ENCODE measurements at places on chromosomes 7 and 10. TPM values are rescaled to one million over a fixed set of nuclear protein-coding genes. Genes with fewer than 3 reads are reported as not detected.

- DNase-seq = no peak
Observed at GRCh38 chr7:85600395-85600794, 413.5 kb upstream of the SEMA3D start.

- DNase-seq = no peak
Observed at GRCh38 chr7:98130959-98131358, 24.3 kb downstream of the LMTK2 start.

- no peak for DNase-seq
Observed at GRCh38 chr7:86745013-86745745, 101.5 kb downstream of the GRM3 start.

DNA sequence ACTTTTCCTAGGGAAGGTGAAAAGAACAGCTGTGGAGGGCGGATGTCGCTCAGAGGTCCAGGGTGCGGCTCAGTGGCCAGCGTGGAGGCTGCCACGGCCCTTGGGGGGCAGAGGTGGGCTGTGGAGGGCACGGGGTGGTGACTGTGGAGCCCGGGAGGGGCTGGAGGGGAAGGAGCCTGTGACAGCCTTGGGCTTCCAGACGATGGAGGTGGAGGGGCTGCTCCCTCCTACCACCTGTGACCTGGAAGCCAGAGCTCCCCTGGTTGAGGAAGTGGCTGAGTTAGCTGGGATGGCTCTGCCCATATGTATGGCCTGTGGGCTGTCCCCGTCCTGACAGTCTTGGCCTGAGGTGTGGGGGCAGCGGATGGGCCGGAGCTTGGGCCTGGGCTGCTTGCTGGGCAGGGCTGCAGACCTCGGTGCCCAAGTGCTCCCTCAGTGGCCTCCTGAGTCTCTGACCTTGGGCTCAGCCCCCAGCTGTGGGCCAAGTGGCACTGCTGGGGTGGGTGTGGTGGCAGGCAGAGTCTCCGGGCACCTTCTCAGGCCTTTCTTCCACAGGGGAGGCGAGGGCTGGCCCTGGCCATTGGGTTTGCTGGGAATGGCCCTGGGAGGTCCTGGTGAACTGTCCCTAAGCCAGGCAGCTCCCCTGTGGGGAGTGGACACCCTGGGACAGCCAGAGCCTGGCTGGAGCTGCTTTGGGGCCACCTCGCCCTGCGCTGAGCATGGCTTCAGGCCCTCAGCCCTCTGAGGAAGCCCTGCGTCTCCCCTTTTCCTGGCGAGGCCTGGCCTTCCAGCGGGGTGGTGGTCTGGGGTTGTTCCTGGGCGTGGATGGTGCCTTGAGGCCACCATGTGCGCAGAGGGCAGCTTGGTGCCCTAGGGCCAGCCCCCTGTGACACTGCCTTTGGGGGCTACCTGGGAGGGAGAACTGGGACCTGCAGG is 3.9 kb downstream of the BRI3 start:
- DNase-seq = no peak

The ACTL6B gene
- total RNA-seq = not detected

The PODXL gene
- total RNA-seq = 10.2 TPM

The NANOS1 gene
- 2.3 TPM for total RNA-seq

The SLC26A3 gene
- total RNA-seq = not detected

Measured in suprapubic skin (tissue), 4 donors.